ENCODE measurements at places on chromosomes 1 and 21. TPM values are rescaled to one million over a fixed set of nuclear protein-coding genes. Genes with fewer than 3 reads are reported as not detected.

ACTA1 gene
- total RNA-seq: 3.9 TPM

NBPF6 gene
- 1.1 TPM for total RNA-seq

DCST1 gene
- not detected for total RNA-seq

ZNF695 gene
- 0.74 TPM for total RNA-seq

TBX19 gene
- 1.9 TPM for total RNA-seq

ANKRD65 gene
- 34.9 TPM for total RNA-seq

SEMA6C gene
- total RNA-seq: 4.1 TPM

SPRR2F gene
- total RNA-seq: not detected

CCDC190 gene
- 0.14 TPM for total RNA-seq

MSH4 gene
- total RNA-seq: 0.91 TPM

CD84 gene
- 1.2 TPM for total RNA-seq

ARHGEF16 gene
- total RNA-seq: 25.2 TPM

SPRR2G gene
- not detected for total RNA-seq

DNA sequence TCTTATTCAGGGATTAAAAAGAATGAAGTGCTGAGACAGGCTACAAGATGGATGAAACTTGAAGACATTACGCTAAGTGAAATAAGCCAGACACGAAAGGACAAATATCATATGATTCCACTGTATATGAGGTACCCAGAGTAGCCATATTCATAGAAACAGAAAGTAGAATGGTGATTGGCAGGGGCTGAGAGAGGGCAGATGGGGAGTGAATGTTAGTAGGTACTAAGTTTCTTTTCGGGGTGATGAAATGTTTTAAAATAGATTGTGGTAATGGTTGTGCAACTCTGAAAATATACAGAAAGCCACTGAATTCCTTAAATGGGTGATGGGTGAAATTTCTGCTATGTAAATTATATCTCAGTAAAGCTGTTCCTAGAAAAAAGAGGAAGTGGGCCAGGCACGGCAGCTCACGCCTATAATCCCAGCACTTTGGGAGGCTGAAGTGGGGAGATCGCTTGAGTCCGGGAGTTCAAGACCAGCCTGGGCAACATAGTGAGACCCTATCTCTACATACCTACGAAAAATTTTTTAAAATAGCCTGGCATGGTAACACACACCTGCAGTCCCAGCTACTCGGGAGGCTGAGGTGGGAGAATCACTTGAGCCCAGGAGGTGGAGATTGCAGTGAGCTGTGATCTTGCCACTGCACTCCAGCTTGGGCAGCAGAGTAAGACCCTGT lies 15.9 kb downstream of the SLC27A3 start:
- DNase-seq: no peak

DNA sequence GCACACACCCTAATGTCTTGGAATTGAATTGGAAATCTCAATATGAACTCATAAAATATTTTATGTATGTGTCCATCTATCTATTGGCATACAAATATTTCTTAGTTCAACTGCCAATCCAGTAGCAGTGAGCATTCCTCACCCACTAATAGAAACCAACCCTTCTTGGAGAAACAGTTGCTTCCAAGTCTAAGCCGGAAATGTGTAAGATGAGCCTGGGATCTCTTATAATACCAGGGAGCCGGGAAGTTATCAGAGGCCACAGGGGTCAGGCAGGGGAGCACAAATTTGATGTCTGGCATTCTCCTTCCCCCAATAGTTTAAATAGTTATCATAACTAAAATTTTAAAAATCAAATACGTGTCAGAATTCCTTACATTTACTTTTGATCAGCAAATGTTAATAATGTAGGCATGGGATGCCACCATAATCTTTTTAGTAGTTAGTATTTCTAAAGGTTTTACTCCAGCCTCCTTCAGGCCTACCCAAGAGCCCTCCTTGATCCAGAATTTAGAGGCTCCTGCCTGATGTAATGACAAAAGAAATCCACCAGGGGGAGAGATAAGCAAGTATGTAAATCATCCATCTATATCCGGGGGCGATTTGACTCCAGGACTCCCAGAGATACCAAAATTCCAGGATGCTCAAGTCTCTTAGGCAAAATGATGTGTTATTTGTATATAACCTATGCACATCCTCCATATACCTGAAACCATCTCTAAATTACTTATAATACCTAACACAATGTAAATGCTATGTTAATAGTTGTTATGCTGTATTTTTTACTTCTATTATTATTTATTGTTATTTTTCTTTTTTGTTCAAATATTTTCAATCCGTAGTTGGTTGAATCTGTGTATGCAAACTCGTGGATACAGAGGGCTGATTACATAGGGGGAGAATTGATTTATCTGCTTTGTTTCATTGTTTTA lies 218.7 kb upstream of the COA6 start:
- DNase-seq: peak; percentile 27

DNA sequence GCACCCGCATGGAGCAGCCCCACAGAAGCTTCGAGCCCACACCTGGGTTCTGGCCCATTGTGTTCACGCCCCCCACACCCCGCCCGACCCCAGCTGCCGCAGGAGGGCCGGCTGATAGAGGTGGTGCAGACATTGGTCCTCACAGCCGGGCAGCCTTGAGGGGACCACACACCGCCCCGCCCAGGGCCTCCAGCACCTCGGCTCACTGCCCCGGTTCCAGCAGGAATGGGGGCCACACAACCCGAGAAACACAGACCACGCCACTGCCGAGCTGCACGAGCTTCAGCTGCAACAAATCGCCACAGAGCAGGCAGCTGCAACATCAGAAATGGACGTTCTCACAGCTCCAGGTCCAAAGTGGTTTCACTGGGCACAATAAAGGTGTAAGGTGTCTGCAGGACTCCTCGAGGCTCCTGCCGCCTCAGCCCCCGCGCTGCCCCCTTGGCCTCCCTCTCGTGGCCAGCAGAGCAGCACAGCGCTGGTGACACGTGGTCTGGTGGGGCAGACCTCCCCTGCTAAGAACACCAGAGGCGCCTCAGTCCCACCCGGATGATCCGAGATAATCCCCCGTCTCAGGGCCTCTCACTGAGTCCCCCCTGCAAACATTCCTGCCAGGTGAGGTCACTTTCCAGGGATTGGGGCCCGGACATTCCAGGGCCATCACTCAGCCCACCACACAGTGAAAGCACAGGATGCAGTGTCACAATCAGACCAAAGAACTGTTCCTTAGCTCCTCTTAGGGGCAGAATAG lies 62.3 kb upstream of the ADARB1 start:
- DNase-seq: no peak

GRCh38 chr1:65247419-65248359 lies 61.7 kb upstream of the DNAJC6 start:
- no peak for DNase-seq

- DNase-seq: no peak
Measured at GRCh38 chr1:91559046-91559750, 58.5 kb downstream of the CDC7 start.

- DNase-seq: no peak
Measured at GRCh38 chr1:47317841-47318240, 3.9 kb upstream of the STIL start.

- DNase-seq: no peak
Measured at GRCh38 chr1:13889495-13889894, 189.5 kb downstream of the PRDM2 start.

GRCh38 chr1:42085596-42085995 lies 67.6 kb upstream of the GUCA2B start:
- DNase-seq: no peak

DNA sequence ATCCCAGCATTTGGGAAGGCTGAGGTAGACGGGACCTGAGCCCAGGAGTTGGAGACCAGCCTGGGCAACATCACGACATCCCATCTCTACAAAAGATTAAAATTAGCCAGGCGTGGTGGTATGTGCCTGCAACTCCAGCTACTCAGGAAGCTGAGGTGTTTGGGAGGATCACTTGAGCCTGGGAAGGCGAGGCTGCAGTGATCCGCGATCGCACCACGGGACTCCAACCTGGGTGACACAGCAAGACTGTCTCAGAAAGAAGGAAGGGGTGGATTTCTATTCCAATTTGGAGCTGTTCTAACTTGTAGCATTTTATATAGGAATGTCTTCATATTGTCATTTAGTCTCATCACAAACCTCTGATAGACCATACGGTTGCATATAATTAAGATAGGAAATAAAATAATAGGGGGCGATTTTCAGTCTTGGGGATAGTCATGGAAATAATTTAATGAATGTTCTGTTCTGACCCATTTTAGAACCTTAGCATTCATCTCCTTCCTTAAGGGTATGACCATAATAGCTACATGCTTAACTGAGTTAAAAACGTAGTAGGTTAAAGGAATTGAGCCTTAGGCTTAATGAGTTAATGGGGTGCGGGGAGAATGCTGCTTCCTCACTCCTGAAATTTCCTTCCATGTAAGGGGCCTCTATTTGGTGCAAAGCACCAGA lies 93.1 kb downstream of the ADCY10 start:
- no peak for DNase-seq

- DNase-seq: no peak
Measured at GRCh38 chr21:34282223-34282622, 81.6 kb upstream of the KCNE2 start.

DNA sequence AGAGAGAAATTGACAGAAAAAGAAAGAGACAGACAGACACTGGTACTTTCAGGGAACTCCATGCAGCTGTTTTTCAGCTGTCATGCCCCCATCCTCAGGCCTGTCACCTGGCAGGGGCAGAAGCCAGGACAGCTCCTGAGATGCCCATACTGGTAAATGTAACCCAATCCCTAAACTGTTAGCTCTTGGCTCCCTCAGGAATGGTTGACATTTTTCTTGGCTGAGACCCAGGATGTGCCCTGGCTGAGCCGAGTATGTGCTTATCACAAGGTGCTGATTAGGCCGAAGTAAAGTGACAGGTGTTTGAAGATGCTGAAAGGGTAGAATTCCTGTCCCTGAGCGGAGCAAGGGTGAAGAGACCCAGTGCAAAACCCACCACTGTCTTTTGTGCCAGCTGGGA lies 50.7 kb downstream of the PGM1 start:
- DNase-seq: no peak

DNA sequence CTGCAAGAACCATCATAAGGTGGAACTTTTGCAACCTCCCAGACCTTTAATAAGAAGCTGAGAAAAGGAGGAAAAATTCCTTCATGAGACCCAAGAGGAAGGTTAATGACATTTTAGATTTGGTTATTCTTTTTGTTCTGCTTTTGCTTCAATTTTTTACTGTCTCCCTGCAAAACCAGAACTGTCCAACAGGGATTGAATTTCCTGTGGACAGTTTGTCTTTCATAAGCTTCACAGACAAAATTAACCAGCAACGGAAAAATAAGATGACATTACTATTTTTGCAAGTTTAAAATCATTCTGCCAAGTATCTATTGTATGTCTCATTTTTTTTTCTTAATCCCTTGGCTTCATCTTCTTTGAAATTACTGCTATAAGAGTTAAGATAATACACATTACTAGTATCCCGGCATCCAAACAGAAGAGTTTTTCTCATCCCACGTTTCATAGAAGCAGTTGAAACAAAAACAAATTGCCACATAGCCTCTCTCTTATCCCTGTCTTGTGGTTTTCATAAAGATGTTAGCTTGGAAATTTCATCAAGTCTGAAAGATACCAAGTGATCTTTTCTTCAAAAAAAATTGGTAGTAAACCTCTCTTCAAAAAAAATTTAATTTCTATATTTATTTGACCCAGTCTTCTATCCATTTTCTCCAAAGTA lies 465.3 kb upstream of the PTBP2 start:
- DNase-seq: no peak

GRCh38 chr1:221747839-221748238 lies 6.0 kb upstream of the DUSP10 start:
- DNase-seq: no peak

- no peak for DNase-seq
Measured at GRCh38 chr1:56811331-56811730, 7.9 kb downstream of the FYB2 start.

DNA sequence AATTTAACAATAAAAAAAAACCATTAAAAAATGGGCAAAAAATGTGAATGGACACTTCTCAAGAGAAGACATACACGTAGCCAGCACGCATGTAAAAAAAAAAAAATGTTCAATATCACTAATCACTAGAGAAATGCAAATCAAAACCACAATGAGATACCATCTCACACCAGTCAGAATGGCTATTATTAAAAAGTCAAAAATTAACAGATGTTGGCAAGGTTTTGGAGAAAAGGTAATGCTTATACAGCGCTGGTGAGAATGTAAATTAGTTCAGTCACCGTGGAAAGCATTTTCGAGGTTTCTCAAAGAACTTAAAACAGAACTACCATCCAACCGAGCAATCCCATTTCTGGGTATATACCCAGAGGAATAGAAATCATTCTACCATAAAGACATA lies 1091.5 kb upstream of the B3GALT2 start:
- no peak for DNase-seq

GRCh38 chr1:190665045-190665444 lies 187.4 kb upstream of the BRINP3 start:
- DNase-seq: no peak

DNA sequence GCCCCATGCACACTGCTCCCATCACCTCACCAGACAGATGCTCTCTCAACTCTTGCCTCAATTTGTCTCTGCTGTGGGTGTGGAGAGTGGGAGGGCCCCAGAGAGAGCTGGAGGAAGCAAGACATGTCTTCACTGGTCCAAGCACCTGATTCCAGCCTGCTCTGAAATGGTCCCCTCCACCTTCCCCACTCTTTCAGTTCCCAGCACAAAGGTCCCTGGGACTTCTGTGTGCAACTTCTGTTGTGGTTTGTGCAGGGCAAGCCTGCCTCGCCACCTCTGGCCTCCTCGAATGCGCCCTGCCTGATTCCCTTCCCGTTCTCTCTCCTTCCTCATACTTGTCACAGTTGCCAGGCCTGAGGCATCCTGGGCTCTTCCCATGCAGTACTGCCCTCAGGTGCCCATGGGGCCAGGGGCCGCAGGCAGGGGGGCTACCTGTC lies 119.3 kb downstream of the SYT2 start:
- no peak for DNase-seq

- DNase-seq: no peak
Measured at GRCh38 chr1:179774000-179774399, 30.9 kb downstream of the FAM163A start.

DNA sequence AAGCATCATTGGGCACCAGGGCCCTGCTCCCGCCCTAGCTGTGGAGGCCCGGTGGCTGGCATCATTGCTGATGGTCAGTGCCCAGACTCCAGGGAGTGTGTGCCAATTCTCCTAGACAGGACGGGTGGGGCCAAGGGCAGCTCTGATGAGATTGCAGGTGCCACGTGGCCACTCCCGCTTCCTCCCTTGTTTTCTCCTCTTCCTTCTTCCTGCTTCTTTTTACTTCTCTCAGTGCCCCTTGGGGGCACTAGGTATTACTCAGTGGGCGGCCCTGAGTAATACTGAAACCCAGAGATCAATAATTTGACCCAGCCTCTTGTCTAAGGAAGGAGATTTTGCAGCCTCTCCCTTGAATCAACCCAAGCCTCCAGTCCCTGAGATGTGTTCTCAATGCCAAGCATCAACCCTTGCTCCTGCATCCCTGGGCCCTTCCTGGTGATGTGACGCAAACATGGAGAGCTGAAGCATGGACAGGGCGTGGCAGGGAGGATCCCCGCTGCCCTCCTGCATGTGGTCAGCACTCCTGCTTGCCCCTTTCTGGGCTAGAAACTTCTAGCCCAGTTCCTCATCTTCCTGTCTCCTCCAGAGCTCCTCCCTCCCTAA lies 32.4 kb downstream of the CDK18 start:
- DNase-seq: no peak

DNA sequence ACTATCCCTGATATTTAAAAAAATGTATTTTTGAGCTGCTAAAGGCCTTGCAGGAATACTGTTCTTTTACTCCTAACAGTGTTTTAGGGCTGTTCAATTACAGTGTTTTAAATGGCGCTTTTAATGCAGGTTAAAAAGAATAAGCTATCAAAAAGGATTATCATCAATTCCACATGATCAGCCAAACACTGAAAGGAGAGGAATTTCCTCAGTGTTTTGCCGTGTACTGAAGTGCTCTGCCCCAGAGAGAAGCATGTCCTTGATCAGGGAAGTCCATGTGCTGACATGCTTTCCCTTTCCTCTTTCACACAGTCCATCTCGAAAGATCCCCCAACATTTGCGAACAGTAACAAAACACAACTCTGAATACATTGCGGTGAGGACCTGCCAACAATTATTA lies 3.3 kb downstream of the CFAP298 start:
- no peak for DNase-seq

Measured in prostate gland (tissue), 2 donors.